ENCODE measurements at places on chromosomes 2 and 18. TPM values are rescaled to one million over a fixed set of nuclear protein-coding genes. Genes with fewer than 3 reads are reported as not detected.

DNA sequence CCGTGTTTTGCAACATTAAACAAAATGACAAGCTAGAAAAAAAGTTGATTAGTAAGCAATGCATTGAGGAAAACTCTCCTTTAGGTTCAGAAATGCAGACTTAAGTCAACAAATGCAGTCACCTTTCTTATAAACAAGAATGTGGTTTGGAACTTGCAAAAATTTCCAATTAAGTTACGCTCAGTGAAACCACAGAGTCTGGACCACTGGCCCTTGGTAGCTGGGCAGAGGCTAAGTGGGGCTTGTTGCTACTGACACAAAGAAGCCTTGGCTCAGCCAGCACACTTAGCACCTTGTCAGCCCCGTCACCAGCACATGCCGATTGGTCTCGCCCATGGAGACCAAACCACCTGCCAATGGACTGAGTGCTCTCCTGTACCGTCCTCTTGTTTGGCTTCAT is 53.0 kb downstream of the SMIM21 start:
- no peak for DNase-seq

- DNase-seq = no peak
Measured at GRCh38 chr2:126359494-126359893, 296.5 kb upstream of the GYPC start.

DNA sequence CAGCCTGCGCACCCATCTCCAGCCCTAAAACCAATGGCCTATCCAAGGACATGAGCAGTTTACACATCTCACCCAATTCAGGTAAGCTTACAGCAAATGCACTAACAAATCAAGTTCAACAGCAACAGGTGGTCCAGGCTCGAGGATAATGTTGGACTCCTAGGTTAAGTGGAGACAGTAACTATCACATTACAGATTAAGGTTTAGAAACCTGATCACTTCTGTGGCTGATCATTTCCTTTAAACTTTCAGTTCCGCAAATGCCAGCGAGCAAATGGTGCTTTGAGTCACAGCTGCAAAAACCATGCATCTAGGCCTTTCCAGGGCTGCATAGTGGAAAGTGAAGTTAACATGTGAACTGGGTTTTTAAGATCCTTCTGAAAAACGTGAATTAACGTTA is 259.4 kb downstream of the GBX2 start:
- DNase-seq = no peak

Gene KRTCAP3
- 5.4 TPM for total RNA-seq

Gene ARHGEF33
- 0.05 TPM for total RNA-seq

Measured in activated T-cell treated with anti-CD3 and anti-CD28 coated beads, Interleukin-2, amount 50 U/mL, for 4 hours (primary cell).